ENCODE measurements at places on chromosomes 6 and 20.

GRCh38 chr6:112286010-112286409 is 31.6 kb upstream of the LAMA4 start:
- no peak for DNase-seq

DNA sequence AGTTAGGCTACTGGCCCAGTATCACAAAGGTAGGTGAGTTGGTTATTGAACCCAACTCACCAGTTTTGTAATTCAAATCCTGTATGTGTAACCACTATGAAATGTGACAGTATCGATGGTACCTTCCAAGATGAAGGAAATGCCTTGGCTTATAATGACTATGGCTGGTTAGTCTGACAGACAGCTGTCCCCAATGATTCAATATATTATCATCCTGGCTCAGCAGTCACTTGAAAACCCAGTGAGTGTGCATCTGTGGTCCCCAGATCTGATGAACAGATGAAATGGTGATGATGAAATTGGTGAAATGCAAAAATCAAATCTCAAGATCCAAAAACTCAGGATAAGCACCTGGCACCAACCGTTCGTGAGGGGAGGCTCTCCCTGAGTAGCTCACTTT is 54.8 kb downstream of the TNFRSF21 start:
- DNase-seq: no peak

DNA sequence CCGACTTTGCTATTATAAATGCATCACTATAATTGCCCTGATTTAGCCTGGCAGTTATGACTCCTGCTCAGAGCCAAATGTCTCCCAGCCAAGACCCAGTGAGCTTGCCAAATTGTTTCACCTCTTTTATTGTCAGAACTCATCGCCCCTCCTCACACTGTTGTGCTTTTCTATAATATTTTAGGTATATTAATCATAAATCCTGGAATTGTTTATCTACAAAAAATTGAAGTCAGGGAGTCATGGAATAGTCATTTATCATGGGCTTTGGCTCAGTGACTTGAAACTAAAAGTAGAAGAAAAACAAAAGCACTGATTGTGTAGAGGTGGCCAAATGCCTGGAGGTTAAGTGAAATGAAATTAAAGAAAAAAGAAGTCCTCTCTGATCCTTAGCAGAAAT is 85.6 kb downstream of the PFDN4 start:
- DNase-seq: no peak

DNA sequence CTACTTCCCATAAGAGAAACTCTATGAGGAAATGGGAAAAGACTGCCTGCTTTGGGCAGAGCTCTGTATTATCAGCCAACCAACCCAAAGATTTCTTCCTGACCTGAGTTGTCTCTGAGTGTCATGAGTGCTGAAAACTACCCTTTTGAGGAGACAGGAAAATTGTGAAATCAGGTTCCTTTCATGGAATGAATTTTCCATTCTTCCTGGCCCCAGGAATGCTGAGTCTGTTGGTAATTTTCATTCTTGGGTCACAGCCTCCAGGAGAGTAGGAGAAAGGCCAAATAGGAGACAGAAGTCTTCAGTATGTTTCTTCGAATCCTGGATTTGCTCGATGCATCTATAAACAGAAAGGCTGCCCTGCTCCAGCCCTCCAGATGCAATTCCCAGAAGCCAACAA is 53.6 kb downstream of the SCML4 start:
- no peak for DNase-seq

- no peak for DNase-seq
Measured at GRCh38 chr6:146111881-146112450, 83.1 kb downstream of the GRM1 start.

DNA sequence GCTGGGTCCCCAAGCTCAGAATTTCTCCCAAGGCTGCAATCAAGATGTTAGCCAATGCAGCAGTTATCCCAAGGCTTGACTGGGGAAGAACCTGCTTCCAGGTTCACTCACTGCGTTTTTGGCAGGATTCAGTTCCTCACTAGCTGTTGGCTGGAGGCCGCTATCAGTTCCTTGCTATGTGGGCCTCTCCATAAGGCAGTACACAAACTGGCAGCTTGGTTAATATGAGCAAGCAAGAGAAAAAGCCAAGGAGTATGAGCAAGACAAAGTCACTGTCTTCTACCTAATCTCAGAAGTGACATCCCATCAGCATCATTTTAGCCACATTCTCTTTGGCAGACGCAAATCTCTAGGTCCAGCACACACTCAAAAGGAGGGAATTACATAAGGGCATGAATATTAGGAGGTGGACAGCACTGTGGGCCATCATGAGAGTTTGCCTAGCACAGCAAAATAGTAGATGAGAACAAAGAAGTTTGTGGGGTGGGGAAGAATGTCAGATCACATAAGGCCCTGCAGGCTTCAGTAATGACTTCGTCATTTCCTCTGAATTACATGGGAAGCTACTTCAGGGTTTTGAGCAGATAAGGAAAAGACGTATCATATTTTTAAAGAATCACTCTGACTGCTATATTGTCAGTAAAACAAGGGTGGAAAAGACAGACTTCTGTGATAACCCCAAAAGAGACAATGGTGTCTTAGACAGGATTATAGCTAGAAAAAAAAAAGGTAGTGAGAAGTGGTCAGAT is 25.5 kb downstream of the LMBRD1 start:
- DNase-seq: no peak

DNA sequence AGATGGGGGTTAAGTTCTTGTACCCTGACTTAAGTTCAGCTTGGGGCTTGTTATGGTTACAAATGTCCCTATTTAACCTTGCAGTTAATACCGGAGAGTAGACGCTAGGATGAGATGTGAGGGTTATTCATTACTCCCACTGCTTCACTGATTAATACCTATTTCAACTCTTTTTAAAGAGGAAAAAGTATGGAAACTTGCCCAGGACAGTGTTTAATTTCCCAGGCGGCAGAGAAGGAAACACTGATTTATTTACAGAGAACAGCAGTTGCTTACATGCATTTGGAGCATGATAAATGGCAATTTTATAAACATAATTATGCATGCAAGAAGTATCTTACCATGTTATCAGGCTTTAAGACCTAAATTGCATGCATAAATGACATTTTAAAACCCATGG is 137.7 kb downstream of the RCAN2 start:
- DNase-seq: no peak

GRCh38 chr6:157898169-157898568 is 75.1 kb downstream of the SNX9 start:
- no peak for DNase-seq

DNA sequence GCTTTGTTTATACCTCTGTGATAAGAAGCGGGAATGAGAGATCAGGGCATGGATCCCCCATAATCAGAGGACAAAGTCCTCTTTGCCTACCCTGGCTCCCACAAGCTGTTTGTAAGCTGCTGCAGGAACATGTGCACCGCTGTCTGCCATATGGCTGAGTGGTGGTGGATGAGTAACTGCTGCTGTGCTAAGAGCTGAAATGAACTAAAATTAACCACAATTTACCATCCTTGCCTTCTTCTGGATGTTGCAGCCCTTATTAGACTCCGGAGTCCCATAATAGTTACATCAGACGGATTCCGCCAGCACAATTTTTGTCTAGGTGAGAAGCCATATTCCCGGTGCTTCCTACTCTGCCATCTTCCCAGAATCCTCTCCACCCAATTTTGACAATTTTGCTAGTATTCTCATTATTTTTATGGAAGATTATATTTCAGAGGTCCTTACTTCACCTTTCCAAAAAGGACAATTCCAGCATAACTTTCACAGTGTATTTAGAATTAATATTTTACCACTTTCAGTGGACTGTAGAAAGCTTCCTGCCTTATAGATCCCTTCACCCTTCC is 6.0 kb upstream of the CMTR1 start:
- DNase-seq: no peak

GRCh38 chr20:35226884-35227681 is 593 bp downstream of the MMP24 start:
- DNase-seq: no peak

DNA sequence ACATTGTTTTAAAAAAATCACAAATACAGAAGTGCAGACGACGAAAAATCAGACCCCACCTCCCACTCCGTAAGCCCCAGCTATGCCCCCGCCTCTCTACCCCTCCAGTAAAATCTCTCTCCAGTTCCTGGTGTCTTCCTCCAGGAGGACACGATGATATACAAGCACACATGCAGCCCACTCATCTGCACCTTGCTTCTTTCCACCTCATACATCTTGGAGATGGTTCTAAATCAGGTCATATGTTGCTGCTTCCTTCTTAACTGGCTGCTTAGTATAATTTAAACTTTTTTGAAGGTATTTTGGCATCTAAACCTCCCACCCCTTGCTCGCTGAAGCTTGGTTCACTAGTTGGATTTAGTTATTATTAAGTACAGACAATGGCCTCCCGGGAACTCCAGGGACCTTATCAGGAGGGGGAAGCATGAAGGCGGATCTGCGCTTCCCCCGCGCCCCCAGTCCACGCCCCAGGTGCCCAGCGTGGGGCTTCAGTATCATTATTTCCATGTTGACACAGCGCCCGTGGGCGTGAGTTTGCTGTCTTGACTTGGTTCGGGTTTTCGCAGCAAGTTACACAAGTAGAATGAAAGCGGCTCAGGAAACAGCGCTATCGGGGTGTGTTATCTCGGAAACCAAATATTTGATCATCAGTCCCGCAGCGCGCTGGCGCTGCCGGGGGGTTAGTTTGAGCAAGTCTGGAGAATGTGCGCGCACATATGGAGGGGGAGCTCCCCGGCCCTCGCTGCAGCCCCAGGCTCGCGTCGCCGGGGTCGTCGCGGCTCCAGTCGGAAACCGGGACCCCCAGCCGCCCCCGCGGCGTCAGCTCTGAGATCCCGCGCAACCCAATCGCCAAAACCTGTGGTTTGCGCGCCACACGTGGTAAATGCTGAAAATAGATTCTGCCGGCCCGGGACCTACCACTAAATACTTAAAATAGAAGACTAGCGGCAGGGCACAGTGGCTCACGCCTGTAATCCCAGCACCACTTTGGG is 2.3 kb downstream of the BMP7 start:
- DNase-seq: no peak

DNA sequence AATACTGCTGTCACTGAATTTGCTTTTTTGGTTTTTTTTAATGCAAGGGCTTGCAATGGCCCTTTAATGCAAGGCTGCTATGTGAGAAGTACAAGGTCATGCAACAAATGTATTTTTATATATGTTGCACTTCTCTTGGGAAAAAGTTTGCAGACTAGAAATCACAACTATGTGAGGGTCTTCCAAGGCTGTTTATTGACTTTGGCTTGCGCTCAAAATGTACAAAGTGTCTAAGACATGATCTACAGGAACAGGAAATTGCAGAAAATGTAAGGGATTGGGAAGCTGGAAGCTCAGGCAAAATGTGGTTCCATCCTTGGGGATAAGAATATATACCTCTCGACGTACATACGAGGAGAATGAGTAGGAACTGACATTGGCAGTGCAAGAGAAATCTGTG is 92.2 kb upstream of the F13A1 start:
- no peak for DNase-seq

- DNase-seq: no peak
Measured at GRCh38 chr20:40650707-40651106, 38.3 kb downstream of the MAFB start.

DNA sequence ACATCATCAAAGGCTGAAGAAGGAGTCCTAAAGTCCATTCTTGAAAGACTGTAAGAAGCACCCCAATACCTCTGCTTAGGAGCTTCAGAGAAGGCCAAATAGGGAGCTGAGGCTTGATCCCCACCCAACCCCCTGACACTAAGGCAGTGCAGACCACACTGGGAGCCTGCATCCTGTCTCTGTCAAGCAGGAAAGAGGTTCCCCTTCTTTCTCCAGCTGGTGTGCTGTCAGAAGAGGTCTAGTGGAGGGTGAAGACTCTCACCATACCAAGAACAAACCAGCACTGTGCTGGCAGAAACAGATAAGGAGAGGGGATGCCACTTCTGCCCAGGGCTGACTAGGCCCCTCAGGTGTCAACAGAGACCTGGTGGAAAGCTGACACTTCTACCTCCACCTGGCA is 19.9 kb downstream of the GZF1 start:
- no peak for DNase-seq

- DNase-seq: no peak
Measured at GRCh38 chr6:134166511-134167261, 114.3 kb upstream of the SLC2A12 start.

DNA sequence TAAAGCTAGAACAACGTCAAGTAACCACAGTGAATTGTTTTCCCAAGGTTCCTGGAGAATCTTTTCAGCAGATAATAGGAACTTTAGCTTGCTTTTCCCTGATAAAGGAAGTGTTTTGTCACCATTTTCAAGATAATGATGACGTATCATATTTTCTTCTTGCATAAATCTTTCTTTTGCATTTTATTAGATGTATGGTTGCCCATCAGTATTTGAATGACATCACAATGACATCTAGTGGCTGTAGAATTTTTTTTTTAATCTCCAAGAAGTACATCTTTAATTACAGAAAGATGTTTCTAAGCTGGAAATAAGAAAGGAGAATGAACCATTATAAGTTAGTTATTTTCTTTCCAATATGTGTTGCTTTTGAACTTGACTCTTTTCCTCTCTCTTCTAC is 83.0 kb downstream of the CENPW start:
- no peak for DNase-seq

DNA sequence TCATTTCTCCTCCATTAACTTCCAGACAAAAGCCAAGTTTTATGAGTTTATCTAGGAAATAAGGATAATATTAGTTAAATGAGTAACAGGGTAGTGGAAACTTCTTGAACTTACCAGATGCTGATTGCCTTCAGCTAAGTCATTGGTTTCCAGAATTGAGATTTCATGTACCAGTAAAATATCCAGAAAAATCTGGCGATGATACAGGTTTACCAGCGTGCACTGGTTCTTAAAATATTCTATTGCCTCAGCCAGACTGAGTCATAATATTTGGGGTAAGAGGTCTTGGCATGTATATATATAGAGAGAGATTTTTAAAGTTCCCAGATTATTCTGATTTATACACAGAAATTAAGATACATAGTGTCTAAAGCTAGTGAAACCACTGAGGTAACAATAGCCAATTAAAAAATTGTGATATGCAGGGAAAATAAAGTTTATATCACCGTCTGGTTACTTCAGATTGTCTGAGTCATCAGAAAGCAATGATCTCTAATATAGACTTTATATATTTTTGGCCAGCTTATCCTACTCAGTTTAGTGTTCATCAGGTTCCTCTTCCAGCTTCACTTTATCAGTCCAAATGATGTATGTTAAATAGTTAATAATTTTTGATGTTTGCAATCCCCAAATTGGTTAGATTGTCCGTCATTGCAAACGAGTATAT is 39.5 kb upstream of the SDHAF4 start:
- peak; percentile 12 for DNase-seq

DNA sequence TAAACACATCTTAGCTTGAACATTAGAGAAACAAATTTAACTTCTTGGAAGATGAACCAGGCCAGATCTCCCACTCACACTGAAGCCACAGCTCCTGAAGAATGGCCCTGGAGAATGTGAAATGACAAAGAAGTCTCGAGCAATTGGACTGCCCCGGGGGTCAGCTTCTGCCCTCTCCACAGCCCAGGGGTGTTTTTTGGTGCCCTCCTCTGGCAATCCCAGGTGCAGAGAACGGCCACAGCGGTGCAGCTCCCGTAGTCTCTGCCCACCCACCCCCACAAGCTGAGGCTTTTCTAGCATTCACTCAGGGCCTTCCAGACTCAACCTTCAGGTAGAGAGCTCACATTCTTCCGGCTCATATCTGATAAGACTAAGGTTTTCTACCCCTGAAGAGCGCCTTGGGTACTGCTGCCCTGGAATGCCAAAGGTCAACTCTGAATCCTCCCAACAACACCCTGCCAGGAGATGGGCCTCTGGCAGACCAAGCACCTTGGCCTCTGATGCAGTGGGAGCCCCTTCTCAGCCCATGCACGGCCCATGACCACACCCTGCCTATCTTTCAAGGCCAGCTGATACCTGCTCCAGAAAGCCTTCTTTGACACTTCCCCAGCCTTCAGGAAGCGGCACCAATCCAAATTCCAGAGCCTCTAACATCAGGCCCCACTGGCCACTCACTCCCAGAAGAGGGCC is 208.3 kb downstream of the SYNDIG1 start:
- no peak for DNase-seq

Data from skeletal muscle cell (primary cell).